ENCODE measurements at places on chromosomes 6 and 20.

DNA sequence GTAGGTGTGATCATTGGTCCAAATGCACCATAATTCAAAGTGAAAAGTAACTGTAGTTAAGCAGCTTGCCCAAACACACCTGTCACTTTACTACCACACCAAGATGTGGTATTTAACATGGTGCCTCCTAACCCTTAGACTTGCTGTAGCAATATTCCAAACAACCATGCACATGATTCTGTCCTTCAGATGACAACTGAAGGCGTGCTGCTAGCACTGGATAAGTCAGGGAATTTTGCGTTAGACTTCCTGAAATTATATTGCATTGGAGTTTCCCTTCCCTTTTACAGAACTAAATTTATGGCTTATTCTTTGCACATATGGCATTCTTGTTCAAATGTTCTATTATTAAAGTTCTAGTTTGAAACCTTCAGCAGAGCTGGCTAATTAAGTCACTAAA, 106.2 kb downstream of the ARHGAP18 start:
- DNase-seq: no peak

DNA sequence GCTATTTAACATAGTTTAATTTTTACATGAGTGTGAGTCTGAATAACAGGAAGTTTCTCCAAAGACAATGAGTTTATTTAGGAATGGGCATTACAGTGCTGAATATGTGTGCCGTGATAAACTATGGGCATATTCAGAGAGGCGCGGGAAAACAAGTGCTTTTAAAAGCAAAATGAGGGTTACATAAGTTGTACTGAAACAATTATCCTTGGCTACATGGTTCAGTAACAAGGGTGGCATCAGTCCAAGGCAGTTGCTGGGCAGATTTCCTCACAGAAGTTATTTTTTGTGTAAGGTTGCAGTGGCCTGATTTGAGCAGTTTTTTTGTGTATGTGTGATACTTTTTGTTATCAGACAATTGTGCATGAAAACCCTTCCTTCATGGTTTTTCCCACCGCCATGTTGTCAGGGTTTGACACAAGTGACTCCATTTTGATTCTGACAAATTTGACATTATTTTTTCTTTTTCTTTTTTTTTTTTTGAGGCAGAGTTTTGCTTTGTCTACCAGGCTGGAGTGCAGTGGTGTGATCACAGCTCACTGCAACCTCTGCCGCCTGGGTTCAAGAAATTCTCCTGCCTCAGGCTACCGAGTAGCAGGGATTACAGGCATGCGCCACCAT, 22.3 kb upstream of the PXDC1 start:
- DNase-seq: no peak

GRCh38 chr6:159913862-159914564, 23.2 kb downstream of the MAS1 start:
- no peak for DNase-seq

GRCh38 chr6:52514514-52514913, 62.3 kb downstream of the TRAM2 start:
- no peak for DNase-seq

GRCh38 chr20:32019156-32019510, 8.9 kb downstream of the CCM2L start:
- DNase-seq: no peak

DNA sequence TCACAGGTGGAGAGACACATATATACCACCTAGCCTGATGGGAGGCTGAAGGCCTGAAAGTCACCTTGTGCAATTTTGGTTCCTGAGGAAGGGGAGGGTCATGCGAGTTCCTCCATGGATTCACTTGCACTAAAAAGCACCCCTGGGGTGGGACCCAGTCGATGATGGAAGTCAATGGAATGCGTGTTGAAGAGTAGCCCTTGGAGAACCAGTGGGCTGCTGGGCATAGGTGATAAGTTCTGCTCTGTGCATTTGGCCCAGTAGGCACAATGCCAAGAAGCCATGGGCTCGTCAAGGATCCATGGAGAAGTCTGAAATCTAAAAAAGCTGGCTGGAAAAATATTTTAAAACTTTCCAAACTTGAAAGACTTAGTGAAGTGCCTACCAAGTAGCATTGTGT, 18.9 kb upstream of the SCRT2 start:
- DNase-seq: no peak

DNA sequence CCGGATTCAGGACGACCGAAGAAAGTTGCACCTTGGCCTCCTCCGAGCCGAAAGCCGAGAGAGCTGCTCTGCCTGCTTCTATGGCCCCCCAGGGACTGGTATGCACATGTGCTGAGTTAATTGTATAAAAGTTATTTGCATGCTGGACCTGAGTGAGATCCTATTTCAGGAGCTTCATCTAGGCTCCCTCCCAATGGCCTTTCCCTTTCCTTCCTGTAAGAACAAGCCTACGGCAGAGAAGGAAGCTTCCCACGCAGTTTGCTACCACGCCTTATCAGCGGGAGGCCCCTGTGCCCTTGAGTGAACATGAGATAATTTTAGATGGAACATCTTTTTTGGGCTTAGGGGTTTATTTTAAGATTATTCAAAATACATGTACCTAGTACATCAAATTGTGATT, 65.9 kb downstream of the RIN2 start:
- DNase-seq: no peak

Data from activated CD4-positive, CD25-positive, alpha-beta regulatory T cell treated with anti-CD3 and anti-CD28 coated beads, Interleukin-2, amount 50 U/mL, for 16 hours (primary cell).